ENCODE measurements at places on chromosomes 16 and 17.

- no peak for DNase-seq
Measured at GRCh38 chr17:21191698-21192097, 22.3 kb downstream of the TMEM11 start.

DNA sequence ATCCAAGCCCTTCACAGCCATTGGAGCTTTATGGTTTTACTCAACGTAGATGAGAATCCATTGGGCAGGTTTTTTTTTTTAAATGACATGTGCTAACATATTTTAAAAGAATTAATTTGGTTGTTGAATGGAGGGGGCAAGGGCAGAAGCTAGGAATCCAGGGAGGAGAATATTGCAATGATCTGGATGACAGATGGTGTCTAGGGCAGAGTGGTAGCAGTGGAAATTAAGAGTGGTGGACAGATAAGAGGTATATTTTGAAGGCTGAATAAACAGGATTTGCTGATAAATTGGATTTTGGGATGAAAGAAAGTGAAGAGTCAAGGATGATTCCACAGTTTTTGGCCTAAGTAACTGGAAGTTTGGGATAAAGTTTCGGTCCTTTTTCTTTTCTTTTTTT lies 54.8 kb upstream of the DHX40 start:
- DNase-seq = no peak

DNA sequence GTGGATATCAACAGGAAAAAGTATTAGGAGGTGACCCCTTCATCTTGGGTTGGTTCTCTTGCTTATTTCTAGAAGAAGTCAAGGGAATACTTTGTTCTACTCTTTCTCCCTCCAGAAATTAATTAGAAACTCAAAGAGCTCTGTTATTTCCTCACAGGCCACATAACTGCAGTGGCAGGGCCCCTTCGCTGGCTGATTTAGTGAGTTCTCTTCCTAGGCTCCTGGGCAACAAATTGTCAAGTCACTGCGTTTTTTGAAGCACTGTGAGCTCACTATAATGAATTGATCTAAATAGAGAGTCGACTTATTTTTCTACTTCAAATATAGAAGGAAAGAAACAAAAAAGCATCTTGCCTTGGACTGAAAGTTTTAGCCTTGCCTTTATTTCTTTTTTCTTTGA lies 4.8 kb downstream of the SHISA6 start:
- no peak for DNase-seq

DNA sequence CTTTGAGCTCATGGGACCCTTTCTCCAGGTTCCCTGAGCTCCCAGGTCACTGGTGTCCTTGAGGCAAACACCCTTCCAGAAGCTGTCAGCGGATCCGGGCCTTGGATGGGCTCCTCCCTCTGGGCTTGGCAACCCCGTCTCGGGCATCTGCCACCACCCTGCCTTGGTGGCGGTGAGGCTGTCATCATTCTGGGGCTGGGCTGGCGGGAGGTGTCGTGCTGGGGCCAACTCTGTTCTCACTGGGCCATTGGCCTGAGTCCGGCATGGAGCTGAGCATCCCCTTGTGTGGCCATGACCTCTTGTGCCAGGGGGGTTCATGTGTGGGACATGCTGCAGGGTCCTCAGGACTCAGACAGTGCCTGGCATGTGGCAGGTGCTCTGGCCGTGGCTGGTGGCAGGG lies 197.6 kb downstream of the LAT start:
- DNase-seq = no peak

DNA sequence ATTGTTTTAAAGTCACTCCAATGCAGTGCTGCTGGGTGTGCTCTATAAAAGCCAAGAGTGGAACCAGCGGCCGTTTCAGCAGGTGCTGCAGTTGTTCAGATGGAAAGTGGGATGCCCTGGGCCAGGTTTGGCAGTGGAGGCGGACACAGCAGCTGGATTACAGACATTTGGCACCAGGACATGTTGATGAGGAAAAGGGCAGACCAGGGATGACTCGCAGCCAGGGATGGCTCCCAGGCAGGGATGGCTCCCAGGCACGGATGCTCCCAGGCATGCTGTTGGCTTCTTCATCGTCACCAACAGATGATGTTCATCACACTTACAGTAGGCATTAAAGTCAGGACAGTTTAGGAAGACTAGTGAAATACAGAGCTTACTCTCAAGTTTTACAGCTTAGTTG lies 10.0 kb downstream of the GAN start:
- DNase-seq = no peak

DNA sequence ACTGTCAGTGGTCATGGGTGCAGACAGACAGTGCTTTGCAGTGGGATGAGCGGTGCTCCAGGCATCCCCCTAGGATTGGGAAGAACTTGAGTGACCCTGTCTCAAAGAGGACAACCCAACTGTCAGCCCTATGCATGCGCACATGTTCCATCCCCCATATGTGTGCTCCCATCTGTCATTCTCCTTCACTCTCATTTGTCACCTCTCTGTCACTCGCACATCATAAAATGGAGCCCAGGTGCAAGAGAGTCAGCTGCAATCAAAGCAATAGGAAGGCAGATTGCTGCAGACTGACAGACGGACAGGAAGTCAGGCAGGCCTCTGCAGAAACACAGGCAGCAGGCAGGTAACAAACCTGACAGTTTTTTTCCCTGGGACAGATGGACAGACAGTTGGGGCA lies 101.8 kb upstream of the CCL1 start:
- DNase-seq = no peak

- no peak for DNase-seq
Measured at GRCh38 chr16:19020689-19021088, 37.0 kb downstream of the TMC7 start.

DNA sequence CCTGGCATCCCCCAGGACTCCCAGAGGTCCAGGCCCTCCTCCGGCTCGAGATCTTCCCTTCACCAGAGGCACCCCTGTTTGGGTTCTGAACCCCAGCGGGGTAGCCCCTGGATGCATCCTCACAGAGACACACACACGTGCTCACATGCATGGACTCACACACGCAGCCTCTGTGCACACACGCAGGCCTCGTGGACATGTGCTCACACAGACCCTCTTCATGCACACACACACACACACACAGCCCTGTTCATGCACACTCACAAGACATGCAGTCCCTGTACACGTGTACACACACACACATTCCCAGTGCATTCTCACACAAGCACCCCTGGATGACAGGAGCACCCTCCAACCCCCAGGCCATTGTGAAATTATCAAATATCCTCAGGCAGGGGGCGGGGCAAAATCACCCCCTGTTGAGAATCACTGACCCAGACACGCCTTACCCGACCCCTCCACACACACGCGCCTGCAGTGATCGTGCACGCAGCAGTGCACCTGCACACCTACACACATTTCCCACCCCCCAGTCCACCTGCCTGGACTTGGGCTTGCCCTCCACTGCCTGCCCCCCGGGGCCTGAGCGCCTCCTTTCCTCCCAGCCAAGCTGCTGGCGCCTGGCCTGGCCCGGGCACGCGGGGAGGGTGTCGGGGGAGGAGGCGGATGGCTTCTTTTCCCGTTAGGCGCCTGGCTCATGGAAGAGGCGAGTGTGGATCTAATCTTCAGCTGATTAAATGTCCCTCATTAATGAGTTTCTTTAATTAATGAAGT lies 62.6 kb downstream of the ENGASE start:
- DNase-seq = no peak

DNA sequence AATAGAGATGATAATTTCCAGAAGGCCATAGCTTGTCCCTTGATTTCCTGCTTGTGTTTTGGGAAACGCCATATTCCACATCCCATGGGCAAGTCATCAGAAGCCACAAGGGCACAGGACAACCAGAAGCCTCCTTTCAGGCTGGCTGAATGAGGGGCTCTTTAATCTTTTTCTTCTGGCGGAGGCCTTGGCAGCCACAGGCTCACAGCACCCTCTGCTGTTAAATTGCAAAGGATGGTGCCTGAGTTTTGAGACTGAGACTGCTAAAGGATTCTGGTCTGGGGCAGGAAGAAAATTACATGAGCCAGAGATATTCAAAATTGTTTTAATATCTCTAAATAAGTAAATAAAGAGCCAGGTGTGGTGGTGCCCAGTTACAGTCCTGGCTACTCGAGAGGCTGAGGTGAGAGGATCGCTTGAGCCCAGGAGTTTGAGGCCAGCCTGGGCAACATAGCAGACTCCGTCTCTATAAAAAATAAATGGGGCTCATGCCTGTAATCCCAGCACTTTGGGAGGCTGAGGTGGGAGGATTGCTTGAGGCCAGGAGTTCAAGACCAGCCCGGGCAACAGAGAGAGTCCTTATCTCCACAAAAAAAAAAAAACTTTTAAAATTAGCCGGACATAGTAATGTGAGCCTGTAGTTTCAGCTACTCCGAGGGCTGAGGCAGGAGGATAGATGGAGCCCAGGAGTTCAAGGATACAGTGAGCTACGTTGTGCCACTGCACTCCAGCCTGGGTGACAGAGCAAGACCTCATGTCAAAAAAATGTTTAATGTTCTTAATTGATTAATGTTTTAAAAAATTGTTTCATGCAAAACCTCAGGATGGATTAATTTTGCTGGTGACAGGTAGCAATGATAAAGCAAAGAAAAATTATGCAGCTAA lies 26.3 kb downstream of the AARSD1 start:
- DNase-seq = no peak

DNA sequence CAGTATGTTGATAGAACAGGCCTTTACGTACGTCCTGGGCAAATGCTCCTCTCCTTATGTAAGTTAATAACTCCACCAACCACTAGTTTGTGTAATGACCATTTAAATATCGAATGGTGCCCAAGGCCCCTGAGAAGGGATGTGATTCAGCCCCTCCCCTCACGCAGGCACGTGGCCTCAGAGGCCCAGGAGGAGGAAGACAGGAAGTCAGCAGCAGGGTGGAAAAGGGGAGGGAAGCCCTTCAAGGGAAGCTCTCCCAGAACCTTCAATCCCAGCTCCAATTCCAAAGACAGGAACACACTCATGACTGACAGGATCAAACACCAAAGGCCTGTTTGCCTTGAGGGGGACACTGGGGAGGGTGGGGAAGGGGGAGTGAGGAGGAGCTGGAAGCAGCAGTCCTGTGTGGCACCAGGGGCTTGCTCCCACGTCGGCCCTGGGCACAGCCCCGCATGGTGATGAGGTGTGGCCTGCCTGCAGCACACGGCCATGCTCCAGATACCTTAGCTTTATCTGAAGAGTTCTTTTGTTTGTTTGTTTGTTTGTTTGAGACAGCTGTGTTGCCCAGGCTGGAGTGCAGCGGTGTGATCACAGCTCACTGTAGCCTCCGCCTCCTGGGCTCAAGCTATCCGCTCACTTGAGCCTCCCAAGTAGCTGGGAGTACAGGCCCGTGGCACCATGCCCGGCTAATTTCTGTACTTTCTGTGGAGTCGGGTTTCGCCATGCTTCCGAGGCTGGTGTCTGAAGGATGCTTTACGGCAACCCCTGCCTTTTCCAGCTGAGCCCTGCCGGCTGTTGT lies 105.0 kb downstream of the ZNF778 start:
- no peak for DNase-seq

DNA sequence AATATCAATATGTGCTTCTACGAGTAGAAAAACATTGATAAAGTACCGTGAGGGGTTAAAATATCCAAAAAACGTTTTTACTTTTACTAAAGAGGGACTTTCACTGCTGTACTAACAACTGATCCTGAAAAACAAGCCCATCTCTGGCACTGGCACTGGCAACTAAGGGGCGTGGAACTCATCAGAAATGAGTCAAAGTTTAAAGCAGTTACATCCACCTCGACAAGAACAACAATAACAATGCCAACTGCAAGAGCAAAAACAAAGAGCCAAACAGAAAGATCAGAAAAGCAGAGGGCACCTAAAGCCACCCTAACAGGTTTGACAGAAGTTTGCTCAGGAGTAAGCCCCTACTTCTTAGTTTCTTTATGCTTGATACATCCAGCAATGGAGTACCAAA lies 13.1 kb downstream of the MBTPS1 start:
- no peak for DNase-seq

DNA sequence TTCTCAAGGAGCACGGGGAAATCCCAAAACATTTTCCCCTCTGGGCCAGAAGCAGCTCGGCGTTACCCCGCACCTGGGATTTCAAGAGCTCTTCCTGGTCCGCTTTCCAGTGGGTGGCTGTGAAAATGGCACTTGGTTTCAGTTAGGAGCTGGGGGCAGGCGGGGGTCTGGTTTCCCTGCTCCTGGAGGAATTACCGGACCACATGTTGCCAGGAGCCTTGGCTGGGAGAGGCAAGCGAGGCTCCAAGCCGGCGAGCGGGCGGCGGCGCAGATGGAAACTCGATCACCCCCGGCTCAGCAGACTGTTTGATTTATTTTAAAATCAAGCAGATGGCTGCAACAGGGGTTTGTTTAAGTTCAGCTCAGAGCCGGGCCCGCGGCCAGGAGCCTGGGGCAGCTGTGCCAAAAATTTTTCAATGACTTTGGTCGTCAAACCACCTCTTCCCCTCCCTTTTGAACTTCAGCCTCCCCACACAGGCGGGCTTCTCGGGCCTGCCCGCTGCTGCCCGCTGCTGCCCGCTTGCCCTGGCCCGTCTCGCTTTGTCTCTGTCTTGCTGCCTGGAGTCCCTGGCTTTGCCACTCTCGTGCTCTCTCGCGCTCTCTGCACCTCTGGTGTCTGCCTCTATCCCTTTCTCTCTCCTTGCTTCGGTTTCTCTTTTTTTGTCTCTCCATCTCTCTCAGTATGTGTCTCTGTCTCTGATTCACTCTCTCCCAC lies 108.0 kb upstream of the CIBAR2 start:
- no peak for DNase-seq

DNA sequence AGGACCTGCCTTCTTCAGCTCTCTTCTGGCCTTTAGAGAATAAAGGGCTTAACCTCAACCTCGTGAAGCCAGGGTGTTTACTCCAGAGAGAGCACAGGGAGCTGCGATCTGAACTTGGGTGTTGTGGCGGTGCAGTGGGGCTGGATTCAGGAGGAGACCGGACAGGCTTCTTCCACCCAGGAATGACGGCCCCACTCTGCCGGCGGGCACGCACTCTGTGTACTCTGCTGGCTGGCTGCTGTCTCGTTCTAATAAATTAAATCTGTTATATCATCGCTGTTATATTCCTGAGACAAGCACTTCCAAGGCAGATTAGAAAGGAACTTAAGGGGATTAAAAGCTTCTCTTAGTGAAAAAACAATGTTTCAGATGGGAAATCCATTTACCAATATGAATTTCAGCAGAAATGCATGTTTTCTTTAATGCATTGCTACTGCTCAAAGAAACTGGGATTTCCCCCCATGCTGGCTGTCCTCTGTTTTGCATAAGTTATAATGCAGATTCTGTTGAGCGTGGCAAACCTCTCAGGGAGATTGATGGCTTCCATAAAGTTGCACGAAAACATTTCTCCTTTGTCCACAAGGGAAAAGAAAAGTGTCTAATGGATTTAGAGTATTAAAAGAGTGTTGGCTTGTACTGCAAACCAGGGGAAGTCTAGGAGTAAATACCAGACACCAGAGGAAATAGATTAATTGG lies 168.6 kb upstream of the IRX3 start:
- DNase-seq = no peak

Measured in stimulated activated CD8-positive, alpha-beta memory T cell treated with anti-CD3 and anti-CD28 coated beads, Interleukin-15, amount 100 ng/mL, for 1 hour (primary cell).